Mesothelial cell of epicardium (in vitro differentiated cells): ENCODE measurements at places on chromosomes 6 and 20. TPM values are rescaled to one million over a fixed set of nuclear protein-coding genes. Genes with fewer than 3 reads are reported as not detected.

Gene SLC22A3
- 1.2 to 1.3 TPM (median 1.2 TPM) in 3 replicates for total RNA-seq

Gene BPI
- total RNA-seq, result not detected in 3 replicates

DNA sequence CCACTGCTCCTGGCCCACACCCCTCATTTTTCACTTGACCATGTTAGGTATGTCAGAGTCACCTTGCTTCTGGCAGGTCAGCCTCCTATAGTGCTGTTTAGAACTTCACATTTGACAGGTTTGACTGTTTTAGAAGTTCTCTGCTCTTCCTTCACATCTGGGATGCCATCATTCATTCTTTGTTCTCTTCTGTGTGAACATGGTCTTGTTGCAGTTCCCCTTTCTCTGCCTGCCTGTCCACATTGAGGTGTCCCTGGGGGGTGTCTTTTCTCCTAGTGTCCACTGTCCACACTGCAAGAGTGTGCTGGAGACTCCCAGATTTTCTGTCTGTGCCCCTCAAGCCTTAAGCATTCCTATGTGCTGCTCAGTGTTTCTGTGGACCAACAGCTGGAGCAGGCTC is 89.5 kb downstream of the JARID2 start:
- no peak for DNase-seq

Gene MAS1
- not detected in 3 replicates for total RNA-seq

- DNase-seq, result no peak
Observed at GRCh38 chr6:159754959-159755914, 6.6 kb upstream of the ACAT2 start.

Gene MAFB
- total RNA-seq, result 10.8 to 11.5 TPM (median 11.1 TPM) in 3 replicates

Gene ELOVL5
- 109 to 113 TPM (median 110 TPM) in 3 replicates for total RNA-seq

DNA sequence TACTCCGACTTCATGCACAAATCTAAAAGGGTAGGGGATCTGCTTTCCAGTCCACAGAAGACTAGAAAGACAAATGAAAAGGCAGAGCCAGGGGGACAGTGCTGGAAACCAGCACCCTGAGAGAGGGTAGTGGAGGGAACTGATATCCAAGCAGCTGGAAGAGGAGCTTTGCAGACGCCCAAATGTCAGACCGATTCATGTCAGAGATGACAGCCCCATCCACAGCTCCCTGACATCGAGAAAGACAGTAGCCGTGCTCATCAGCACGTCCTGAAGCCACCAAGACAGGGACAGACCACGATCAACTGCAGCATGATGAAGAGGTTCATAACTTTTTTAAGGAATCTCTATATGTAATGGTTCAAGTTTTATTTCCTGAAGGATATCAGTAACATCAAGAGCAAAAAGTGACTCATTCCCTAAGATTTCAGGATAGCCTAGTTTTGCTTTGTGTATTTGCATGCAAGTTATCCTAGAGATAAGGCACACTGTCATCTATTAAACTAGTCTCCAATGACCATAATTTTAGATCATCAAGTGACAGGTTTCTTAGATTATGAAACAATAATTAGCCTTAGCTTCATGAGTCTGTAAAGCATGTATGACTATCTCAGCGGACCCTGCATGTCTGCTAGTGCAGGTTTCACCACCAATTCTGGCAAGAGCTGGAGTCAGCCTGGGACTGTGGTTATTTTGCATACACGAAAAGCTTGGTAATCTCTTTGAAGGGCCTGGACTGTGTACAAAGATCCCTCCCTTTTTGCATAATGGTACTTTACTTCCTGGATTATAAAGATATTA is 43.0 kb downstream of the PRDM1 start:
- no peak for DNase-seq

- DNase-seq, result no peak
Observed at GRCh38 chr6:125375821-125376220, 74.1 kb upstream of the HDDC2 start.

Gene PSORS1C2
- total RNA-seq, result not detected in 3 replicates

DNA sequence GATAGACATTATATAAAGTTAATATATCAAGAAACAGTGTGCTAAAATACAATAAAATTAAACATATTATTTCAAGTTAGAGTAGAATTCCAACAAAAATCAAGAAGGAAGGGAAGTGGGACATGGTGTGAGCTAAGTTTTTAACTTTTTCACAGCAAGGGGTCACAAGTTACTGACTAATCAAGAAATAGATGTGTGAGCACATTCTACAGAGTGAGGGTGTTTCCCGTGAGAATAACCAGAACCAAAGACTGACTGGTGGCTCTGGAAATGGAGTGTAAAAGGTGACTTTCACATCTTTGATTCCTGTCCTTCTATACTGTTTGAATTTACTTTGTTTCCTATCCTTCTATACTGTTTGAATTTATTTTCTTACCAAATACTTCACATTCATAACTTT is 206.6 kb downstream of the TASP1 start:
- DNase-seq, result no peak

DNA sequence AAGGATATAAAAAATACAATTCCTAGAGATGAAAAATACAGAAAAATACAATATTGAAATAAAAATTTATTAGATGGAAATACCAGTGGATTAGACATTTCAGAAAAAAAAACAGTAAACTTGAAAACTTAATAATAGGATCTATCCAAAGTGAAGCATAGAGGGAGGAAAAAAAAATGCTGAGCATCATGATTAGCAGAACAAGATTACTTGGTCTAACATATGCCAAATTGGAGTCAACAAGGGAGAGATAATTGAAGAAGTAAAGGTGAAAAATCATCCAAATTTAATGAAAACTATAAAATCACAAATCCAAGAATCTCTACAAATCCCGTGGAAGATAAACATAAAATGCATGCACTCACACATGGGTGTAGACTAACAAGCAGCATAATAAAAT is 166.2 kb upstream of the BMP5 start:
- DNase-seq, result no peak

GRCh38 chr6:168939041-168939440 is 314.6 kb downstream of the THBS2 start:
- no peak for DNase-seq

Gene NHLRC1
- total RNA-seq, result 1.2 to 1.9 TPM (median 1.8 TPM) in 3 replicates

- no peak for DNase-seq
Observed at GRCh38 chr6:33082702-33083101, 6.9 kb downstream of the HLA-DPB1 start.

Gene SLC22A16
- total RNA-seq, result not detected in 3 replicates

DNA sequence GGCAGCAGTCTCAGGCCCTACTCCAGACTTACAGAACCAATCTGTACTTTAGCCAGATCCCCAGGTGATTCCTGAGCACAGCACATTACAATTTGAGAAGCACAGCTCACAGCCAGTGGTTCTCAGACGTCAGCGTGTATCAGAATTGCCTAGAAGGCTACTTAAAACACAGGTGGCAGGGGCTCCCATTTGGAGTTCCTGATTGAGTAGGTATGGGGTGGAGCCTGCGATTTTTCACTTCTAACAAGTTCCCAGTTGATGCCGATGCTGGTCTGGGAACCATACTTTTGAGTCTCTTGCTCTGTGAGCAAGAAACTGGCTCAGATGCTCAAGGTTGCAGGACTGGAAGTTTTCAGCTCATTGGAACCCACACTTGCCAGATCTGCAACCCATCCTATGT is 89.5 kb downstream of the ZFP64 start:
- no peak for DNase-seq

DNA sequence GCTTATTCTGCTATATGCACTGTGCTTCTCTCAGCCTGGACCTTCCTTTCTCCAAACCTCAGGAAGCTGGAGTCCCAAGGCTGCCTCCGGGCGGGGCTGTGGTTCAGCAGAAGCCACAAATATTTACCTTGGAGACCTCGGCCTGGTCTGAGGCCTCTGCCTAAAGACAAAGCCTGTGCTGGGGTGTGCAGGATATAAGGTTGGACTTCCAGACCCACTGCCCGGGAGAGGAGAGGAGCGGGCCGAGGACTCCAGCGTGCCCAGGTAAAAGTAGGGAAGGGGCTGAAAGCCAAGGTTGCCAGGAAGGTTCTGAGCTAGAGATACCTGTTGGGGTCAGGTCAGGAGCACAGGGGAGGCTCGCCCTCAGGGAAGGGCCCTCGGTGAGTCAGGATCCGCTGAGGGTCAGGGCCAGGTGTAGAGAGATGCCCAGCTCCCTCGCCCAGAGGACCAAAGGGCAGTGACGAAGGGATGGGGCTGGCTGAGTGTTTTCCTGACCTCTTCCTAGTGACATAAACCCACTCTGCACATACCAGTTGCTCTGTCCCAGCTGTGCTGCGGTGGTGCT is at the start of gene BPIFB1:
BPIFB1 (plus strand) TSS at position 224 of the 565 bp plus-strand sequence. CDS start 2,860 bp downstream, outside the sequence.
- no peak for DNase-seq

DNA sequence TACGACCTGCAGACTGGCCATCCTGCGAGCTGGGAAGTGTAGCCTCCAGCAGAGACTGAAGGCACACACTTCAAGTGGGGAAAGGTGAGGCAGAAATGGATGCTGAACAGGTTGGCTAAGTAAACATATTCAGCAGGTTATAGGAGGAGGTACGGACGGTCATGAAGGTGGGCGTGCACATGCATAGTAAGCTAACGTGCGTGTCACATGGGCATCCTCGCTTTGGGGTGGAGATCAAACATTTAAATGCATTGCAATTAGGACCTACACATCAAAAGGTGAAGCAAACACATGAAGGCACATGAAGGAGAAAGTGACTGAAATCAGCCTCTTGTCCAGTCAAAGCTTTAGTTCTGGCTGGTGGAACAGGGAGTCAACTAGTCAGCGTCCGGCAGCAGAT is 305.6 kb upstream of the EXOC2 start:
- no peak for DNase-seq

Gene NINL
- 79.4 to 85.9 TPM (median 83.5 TPM) in 3 replicates for total RNA-seq

DNA sequence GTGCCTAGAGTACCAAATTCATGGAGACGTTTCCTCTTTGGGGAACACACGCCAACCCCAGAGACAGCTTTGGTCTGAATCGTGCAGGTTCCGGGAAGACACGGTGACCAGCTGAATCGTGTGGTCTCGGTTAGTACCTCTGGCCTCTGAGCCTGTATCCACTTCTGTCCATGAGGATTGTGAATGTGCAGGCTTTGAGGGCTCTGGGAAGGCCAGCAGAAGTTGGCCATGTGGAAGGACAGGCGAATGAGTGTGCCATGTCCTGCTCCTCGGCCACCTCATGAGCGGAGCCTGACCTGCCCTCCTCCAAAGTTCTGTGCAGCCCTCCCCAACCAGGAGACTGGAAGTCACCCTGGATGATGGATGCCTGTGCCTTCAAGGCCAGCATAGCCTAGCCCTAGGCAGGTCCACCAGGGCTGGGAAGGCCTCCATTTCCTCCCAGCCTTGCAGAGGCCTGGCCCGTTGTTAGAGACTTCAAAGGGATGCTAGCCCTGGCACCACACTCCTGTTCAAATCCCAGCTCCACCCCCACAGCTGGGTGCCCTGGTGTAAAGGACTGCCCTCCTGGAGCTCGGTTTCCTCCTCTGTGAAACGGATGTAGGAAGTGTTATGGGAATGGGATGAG is 1.7 kb upstream of the TMEM74B start:
- no peak for DNase-seq

Gene OPN5
- total RNA-seq, result not detected in 3 replicates

GRCh38 chr6:15897063-15897876 is 231.6 kb upstream of the MYLIP start:
- no peak for DNase-seq

- no peak for DNase-seq
Observed at GRCh38 chr6:45845567-45845966, 170.1 kb downstream of the CLIC5 start.

GRCh38 chr6:87932361-87932760 is 115.3 kb upstream of the SPACA1 start:
- no peak for DNase-seq

DNA sequence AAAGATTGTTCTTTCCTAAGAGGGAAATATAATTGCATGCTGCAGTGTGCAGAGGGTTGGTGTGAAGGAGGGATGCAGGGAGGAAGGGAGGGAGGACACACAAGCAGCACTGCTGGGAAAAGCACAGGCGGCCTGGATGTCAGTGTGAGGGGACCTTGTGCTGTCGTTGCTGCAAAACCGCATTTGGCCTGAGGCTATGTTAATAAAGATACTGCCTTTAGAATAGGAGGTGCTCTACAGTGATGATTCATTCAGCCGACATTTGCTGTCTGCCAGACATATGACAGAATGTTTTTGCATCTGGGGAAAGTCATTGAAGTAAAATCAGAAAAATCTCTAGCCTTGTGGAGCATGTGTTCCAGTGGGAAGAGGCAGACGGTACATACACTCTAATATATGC is 50.5 kb upstream of the TRIM26 start:
- DNase-seq, result no peak

Gene BTN1A1
- 0.09 to 0.11 TPM in 2 of 3 replicates, not detected in the other for total RNA-seq

GRCh38 chr6:169208011-169208410 is 45.6 kb downstream of the THBS2 start:
- DNase-seq, result no peak

DNA sequence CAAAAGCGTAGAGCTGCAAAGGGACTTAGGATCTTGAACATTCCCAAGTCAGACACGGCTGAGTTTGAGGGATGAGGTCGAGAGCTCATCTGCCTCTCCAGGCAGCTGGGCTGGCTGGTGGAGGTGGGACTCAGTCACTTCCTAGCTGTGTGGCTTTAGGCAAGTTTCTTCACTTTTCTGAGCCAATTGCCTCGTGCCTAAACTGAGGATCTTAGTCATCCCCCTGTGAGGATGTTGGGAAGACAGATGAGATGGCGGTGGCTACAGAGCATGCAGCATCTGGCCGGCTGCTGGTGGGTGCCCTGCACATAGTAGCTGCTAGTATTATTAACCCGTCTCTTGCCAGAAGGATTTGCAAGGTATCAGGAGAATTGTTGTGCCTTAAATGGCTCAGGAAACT is 27.5 kb downstream of the TFAP2C start:
- no peak for DNase-seq

DNA sequence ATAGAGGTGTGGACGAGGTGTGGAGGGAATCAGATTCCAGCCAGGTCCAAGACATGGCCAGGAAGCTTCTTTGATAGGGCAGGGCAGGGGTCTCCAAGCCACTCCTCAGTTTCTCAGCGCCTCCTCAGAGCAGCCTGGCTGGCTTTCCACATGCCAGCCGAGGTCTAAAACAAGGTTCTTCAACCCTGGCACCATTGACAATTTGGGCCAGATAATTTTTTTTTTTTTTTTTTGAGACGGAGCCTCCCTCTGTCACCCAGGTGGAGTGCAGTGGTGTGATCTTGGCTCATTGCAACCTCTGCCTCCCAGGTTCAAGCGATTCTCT is 21.3 kb upstream of the CHMP4B start:
- DNase-seq, result no peak

Gene OGFRL1
- total RNA-seq, result 3.8 to 4.4 TPM (median 3.8 TPM) in 3 replicates

Gene FOXP4
- total RNA-seq, result 85.1 to 91.0 TPM (median 87.9 TPM) in 3 replicates

- DNase-seq, result no peak
Observed at GRCh38 chr6:130945401-130945919, 117.6 kb downstream of the EPB41L2 start.

DNA sequence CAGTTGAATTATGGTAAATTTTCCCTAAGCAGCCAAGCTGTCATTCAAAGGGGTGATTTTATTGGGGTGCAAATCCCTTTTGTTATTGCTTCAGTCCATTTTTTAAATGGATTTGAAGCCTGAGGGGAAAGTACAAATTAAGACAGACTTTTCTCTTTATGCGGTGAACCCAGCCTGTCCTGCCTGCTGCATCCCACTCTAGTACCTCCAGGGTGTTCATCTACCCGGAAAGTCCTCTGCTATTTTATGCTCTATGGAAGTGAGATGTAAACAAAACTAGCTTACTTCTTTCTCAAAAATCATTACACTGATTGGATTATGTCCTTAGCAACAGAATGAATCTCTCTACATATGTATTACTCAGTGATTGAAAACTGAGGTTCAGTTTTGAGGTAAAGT is 1088.9 kb upstream of the CITED2 start:
- no peak for DNase-seq

- no peak for DNase-seq
Observed at GRCh38 chr6:85250586-85251220, 199.2 kb upstream of the NT5E start.
